ENCODE measurements at places on chromosomes 6 and 20. TPM values are rescaled to one million over a fixed set of nuclear protein-coding genes. Genes with fewer than 3 reads are reported as not detected.

Gene OLIG3
- not detected for total RNA-seq

Gene PYGB
- total RNA-seq: 240 TPM

Gene VGLL2
- total RNA-seq: not detected

Gene WFDC12
- total RNA-seq: not detected

Gene SLA2
- total RNA-seq: not detected

All from myometrial cell (primary cell).